ENCODE measurements at places on chromosomes 1 and 21.

DNA sequence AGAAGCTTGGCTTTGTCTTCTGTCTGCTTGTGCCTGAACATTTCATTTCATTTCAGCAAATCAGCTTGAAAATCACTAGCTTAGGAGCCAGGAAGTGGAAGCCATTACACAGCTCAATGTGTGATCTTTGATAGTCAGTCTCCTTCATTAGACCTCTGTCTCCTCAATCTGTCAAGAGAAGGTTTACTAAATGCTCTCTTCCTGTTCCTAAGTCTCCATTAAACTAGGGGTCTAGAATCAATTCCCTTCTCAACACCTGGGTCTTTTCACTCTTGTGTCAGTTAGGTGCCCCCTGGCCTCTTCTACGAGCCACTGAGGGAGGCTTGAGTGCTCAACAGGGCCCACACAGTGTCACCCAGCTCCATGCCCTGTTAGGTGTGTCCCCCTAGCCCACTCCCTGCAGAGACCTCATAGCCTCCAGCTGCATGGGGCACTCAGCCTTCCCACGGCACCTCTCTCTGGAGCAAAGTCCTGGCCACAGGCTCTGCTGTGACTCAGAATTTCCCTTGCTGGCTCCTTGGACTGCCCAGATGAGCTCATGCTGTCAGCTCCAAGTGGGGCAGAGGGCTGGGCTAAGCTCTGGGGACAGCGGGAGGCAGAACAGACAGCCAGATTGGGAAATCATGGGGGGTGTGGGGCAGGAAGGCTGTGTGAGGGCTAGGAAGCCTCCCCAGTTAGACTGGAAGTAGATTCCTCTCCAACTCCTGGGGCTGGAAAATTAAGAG, 115.7 kb upstream of the IPO9 start:
- DNase-seq: peak; percentile 42

- no peak for DNase-seq
These were observed 3.1 kb upstream of the FNDC10 start for GRCh38 chr1:1602968-1603506.

- no peak for DNase-seq
These were observed 404.0 kb upstream of the VAMP3 start for GRCh38 chr1:7366955-7367665.

GRCh38 chr21:38486706-38487105, 11.6 kb downstream of the ERG start:
- no peak for DNase-seq

GRCh38 chr1:223029985-223030769, 112.9 kb downstream of the TLR5 start:
- DNase-seq: no peak

Measured in esophagus squamous epithelium (tissue), 5 donors.